Effector memory CD8-positive, alpha-beta T cell (primary cell): ENCODE measurements at places on chromosomes 2 and 18.

DNA sequence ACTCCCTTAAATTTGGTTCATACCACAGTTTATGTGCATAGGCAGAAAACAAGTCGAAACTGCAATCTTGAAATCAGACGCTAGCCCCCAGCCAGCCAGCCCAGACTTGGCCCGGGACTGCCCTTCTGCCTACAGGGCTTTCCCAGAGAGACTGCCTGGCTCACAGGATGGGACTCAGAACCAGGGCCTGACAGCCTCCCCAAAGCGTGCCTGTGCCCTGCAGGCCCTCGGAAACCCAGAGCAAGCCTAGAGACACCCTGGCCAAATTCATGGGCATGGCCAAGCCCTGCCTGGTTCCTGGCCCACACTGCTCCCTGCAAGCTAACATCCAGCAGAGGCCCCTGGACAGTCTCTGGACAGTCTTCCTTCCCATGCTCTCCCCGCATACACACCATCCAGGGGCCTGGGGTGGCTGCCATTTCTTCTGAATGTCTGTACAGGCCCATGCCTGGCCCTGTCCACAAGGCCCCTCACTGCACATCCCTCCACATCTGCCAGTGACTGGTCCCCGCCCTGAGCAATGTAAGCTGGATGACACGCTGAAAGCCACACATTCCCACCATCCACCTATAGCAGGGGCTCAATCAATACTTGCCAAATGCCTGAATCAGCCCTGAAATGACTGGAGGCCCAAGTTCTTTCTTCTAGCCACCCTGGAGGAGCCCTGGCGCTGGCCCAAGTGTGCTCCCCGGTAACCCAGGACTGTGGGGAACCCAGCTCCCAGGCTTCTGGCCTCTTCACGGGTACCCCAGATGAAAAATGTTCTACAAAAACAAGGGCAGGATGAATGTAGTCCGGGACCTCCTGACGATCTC is 73.1 kb downstream of the HDAC4 start:
- no peaks in the 10 kb centered on the region for H3K27me3 ChIP-seq
- peaks cover 24% of the 10 kb centered on the region for H3K4me1 ChIP-seq
- no peak for DNase-seq

DNA sequence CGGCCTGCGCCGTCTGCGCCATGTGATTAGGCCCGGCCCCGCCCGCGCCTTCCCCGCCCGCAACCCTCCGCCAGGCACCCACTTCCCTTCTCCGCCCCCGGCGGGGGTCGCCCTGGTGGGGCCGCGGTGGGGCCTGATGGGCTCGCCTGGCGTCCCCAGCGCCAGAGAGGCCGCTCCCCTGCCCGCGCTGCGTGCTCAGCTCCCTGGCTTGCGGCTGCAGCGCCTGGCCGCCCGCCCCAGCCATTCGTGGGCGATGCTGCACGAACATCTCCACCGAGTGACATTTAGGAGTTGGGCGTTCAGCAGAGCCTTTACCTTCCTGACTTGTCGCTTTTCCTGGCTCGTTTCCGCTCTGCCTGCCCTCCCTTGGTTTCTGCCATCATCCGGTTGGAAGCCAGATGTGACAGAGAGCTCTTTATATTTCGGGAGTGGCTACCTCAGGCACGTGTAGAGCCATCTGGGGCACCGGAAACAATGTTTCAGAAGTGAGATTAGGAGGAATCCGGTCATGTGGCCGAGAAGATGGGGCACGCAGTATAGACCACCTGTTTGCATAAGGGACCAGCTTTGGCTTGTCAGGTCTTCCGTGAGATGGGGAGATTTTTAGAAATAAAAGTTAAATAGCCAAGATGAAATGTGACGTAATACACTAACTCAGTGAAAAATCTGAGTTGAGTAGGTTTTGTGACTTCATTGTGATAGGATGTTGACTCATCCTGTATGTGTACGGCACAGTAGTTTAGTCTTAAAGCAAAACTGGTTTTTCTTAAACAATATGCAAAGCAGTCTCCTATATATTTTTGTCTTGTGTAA is 1.2 kb downstream of the GLS start:
- peak overlapping the region; percentile 99 for H3K27ac ChIP-seq
- peak; percentile 80 for DNase-seq
- H3K4me3 ChIP-seq, result peak overlapping the region; percentile 94
- peaks cover 55% of the 10 kb centered on the region for H3K36me3 ChIP-seq
- peaks cover 23% of the 10 kb centered on the region for H3K4me1 ChIP-seq

DNA sequence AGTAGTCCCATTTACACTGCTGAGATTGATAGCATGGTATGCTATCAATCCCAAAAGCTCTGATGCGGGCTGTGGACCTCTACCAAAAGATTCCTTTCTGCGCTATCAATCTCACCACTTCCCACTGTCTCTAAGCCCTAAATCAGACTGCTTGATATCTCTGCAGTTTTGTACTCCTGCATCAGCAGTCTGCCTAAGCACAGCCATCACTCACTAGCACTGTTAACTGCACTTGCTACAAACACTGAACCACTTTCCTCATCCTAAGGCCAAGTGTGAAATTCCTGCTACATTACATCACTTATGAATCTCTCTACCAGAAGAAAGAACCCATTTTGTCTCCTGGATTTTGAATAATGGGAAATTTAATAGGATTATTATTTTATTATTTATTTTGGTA is 237.0 kb downstream of the HNMT start:
- no peak overlapping the region for H3K27ac ChIP-seq
- no peaks in the 10 kb centered on the region for H3K4me1 ChIP-seq
- no peak for DNase-seq
- no peaks in the 10 kb centered on the region for H3K27me3 ChIP-seq
- H3K36me3 ChIP-seq, result no peaks in the 10 kb centered on the region
- no peak overlapping the region for H3K4me3 ChIP-seq

DNA sequence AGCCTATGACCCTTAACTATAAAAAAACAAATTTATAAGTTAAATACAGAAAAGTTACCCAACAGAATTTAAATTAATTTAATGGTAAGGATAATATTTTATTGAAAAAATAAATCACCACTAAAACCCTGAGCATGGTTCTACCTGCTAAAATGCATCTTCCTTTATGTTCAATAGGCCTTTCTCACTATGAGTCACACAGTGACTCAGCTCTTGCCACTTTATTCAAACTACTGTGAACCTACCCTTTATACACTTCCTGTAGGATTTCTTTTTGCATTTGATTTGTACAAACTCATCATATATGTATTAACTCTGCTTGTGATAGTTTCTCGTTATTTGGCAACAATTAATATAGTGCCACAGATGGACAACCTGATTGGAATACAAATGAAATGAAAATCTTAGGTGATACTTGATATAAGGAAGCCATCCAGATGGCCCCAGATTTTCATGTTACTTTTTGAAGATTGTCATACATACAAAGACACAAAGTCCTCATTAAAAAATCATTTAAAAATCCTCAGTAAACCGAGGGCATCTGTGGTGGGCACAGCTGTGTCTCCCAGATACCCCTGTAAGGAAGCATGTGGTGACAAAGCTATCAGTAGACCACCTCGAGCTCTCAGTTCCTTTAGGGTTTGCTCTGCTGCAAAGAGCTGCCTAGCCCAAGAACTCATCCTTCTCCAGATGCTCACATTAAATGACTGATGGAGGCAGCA is 55.2 kb upstream of the COBLL1 start:
- no peaks in the 10 kb centered on the region for H3K36me3 ChIP-seq
- no peaks in the 10 kb centered on the region for H3K4me1 ChIP-seq
- H3K27ac ChIP-seq, result no peak overlapping the region
- H3K27me3 ChIP-seq, result no peaks in the 10 kb centered on the region
- DNase-seq, result no peak
- H3K4me3 ChIP-seq, result no peak overlapping the region
